ENCODE measurements at places on chromosomes 6 and 20.

DNA sequence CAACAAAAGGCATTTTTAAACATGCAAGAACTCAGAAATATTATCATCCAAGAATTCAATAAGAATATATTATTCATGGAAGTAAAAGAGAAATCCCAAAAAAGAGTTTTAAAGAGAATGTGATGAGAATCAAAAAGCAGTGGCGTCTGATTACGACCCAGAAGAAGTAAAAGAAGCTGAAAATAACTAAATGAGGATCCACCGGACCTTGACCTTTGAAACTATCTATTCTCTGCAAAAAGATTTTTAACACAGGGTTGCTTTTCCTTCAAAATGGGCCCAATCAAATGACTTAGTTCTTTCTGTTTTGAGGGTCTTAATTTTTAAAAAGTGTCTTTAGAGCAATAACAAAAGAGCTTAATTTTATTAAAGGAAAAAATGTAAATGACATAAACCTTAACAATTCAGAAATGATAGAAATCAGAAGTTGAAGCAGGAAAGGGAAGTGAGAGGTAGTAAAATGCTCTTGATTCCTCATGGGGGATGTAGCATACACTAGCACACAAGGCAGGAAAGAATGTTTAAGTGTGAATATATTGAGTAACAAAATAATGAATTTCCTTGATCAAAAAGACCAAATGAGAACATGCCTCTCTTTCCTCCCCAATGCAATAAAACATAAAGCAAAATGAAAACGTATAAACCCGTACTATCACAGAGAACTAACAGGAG, 223.1 kb upstream of the PRDM1 start:
- DNase-seq = no peak

DNA sequence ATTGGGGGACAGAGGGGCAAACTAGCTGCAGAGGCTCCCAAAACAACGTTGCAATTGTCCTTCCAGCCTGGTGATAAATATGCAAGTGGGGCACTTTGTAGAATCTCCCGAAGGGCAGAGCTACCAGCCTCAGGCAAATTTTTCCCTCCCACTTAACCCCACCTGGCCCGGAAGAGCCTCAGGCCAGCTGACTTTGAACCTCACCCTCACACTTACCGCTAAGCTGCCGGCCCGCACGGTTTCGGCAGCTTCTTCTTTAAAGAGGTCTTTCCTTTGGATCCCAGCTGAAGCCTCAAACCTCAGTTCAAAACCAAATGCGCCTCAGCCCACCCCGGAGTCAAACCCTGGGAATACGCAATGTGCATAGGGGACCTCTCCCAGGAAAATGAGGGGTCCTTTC, 2.5 kb downstream of the OVOL2 start:
- no peak for DNase-seq

- DNase-seq = no peak
Measured at GRCh38 chr6:1200081-1200408, 111.9 kb upstream of the FOXQ1 start.

DNA sequence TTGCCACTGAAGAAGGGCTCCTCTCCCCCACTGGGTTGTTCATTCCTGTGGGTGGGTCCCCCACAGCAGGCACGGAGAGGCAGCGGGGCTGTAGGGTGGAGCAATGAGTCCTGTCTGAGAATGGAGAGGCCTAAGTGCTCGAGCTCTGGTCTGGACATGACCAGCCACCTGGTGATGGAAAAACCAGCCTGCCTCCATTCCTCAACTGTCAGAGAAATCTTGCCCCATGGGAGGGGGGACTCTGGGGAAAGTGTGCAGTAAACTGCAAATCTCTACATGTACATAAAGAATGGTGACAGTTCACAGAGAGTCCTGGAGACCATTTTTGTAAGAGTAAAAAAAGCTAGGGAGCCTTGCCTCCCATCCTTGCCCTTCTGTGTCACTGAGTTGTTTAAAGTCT, 34.1 kb downstream of the INSM1 start:
- DNase-seq = no peak

- no peak for DNase-seq
Measured at GRCh38 chr6:4066029-4066755, 12.7 kb downstream of the FAM217A start.

DNA sequence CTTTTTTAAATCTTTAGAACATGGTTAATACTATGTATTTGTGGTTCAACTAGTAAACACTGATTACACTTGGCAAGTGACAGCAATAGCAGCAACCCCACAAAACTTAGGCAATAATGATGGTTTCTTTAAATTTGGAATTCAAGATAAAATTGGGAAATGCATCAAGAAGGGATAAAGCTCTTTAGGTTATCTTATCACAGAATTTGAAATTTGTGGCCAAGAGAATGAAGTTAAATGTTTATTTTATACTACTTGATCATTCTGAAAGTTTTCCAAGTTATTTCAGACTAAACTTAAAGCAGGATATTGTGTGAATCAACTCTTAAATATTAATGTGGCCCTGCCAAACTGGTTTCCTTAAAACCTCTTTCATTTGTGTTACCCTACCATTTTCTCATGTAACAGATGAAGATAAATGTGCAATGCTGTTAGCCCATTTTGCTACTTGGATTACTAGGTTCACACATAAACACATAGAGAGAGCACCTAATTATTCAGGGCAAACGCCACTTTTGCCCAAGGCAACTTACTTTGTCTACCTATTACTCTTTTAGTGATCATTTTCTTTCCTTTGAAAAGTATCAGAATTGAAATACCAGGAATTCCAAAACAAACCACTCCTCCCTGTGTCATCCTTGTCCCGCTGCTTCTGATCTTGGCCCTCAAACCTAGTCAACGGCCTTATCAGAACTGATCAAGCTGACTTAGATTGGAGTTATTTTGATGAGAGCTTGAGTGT, 186.7 kb upstream of the TENT5A start:
- no peak for DNase-seq

DNA sequence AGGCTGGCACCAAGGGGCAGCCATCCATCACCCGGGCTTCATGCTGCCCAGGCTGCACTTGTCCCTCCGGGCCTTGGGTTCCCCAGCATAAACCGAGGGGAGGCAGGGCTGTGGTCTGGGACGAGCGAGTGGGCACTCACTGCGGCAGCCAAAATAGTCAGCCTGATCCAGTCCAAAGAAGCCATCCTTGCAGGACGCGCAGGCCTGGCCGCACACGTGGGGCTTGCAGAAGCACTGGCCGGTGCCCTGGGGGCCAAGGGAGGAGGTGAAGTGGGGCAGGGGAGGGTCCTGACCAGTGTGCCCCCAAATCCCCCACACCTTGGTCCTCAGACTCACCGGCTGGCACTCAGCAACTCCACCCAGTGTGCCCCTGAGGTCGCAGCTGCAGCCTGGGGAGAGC, 32.1 kb downstream of the ADRM1 start:
- DNase-seq = no peak

- no peak for DNase-seq
Measured at GRCh38 chr6:85866370-85866730, 223.7 kb upstream of the SYNCRIP start.

DNA sequence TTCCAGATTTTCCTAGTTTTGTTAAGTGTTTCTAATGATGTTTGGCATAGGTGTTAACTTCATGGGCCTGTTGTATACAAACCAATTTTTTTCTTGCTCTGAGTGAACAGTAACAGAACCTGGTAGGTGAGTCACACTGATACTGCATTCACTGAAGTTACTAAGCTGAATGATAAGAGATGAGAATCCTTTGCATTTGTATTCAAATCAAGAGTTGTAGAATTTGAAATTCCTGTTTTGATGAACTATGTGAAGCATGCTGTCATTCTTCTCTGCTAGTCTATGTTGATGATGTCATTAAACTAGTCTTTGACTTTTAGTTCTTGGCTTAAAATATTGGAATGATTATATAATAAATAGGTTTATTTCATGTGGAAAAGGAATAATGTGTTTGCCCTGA, 37.9 kb downstream of the PTPRA start:
- DNase-seq = no peak

- no peak for DNase-seq
Measured at GRCh38 chr6:148530394-148530953, 187.8 kb downstream of the SASH1 start.

DNA sequence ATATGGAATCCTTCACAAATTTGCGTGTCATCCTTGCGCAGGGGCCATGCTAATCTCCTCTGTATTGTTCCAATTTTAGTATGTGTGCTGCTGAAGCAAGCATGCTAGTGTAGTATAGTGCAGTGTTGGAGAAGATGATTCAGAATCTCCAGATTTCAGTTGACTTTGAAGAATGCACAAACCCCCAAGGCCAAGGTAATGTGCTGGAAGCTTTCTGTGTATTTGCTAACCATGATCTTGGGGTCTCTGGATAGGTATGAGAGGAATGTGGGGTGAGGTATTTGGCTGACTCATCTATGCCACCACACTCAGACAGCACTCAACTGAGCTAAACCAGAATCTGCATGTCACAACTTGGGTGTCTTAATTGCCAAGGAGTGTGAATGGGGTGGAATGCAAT, 42.6 kb upstream of the DEK start:
- no peak for DNase-seq

GRCh38 chr6:12426121-12426520, 136.0 kb downstream of the EDN1 start:
- no peak for DNase-seq

DNA sequence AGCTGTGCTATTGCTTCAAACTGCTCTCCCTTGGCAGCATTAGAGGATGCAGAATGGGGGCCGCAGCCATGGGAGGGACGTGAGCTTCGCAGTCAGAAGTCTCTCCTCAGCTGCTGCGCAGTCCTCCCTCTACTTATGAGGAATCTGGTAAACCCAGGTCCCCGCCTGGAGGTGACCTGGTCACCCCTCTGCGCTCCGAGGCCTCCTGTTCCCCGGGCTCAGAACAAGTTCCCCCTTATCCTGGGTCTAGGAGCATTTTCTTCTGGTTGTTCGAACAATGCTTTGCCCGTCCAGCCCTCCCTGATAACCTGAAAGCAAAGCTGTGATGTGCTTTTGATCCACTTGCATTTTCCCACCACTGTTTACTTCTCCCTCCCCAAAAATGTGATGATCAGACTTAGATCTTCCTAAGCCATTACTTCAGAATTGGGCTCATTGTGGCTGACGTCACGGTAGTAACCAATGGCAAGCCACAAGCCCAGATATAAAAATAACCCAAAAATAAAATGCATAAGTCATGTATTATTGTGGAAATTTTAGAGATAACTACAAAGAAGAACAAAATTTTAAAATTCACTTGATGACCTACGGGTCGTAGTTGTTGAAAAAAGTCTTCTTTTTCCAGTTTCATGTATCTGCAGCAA, 80.7 kb downstream of the SERAC1 start:
- DNase-seq = no peak

- no peak for DNase-seq
Measured at GRCh38 chr20:31764641-31765305, 25.7 kb downstream of the TPX2 start.

DNA sequence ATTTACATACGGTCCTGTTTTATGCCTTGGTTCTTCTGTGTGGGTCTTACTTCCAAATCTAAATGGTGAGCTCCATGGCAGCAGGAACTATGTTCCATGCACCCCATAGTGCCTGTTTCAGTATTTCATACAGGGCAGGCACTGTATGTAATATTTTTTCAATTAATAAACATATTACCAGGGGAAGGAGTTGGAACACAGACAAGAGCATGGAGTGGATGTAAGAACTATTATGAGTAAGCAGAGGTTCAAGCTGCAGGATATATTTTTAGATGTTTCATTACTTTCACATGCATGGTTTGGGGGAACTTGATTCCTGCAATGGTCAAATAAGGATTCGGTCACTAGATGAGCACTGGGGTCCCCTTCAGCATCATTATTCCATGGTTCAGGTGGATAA, 108.3 kb downstream of the KIF13A start:
- no peak for DNase-seq

DNA sequence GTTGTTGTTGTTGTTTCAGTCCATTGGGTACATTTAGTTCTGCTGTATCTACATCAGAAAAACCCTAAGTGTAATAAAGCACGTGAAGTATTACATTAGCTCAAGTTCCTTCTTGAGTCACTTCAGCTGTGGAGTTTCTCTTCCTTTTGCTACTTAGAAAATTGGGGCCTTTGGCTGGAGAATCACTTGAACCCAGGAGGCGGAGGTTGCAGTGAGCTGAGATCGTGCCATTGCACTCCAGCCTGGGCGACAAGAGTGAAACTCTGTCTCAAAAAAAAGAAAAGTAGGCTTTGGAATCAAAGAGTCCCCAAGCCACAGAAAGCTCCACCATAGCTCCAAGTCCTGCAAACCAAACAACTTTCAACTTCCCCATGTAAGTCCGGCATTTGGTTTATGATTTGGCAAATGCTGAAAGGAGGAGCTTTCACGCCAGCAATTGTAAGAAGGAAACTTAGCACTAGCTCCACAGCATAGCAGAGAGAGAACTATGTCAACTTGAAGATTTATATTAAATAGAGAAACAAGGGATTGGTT, 56.5 kb upstream of the RNF144B start:
- no peak for DNase-seq

DNA sequence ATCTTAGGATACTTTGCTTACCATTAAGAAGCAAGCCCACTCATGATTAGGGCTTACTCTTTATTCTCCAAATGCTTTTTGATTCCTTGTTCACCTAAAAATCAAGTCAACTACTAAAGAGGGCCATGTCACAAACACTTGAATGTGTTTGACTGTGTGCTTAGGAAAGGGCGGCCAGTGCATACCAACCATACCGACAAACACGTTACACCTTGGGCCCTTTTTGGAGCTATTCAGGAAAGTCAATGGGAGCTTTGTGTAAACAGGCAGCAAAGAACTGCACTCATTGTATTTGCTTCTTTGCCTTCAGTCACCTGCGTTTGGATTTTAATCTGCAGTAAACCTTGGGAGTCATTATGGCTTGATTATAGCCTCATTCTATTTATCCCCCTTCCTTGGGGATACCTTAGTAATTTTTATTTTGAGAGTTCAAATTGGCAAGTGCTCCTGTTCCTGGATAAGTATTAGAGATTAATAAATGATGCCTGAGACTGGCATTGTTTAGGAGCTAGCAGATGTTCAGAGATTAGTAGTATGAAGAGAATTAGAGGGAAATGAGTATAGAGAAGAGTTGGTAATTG, 102.6 kb upstream of the HDGFL1 start:
- no peak for DNase-seq

- DNase-seq = no peak
Measured at GRCh38 chr6:147382945-147383554, 125.4 kb upstream of the SAMD5 start.

DNA sequence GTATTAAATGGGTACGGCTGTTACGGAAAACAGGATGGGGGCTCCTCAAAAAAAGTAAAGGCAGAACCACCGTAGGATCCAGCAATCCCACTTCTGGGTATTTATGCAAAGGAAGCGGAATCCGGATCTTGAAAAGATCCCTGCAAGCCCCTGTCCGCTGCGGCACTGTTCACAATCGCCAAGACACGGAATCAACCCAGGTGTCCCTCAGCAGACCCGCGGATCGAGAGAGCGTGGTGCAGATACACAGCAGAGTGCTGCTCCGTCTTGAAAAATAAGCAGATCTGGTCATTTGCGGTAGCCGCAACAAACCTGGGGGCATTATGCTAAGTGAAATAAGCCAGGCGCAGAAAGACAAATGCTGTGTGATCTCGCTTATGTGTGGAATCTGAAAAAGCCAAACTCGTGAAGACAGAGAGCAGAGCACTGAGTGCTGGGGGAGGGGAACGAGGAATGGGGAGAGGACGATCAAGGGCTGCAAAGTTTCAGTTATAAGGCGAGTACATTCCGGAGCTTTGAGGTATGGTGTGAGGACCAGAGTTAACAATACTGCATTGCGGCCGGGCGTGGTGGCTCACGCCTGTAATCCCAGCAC, 41.3 kb downstream of the NTSR1 start:
- DNase-seq = no peak

GRCh38 chr6:110233770-110234374, 53.6 kb downstream of the CDC40 start:
- DNase-seq = no peak
